ENCODE measurements at places on chromosomes 5 and 9.

GRCh38 chr5:149310947-149311658 is 34.2 kb upstream of the GRPEL2 start:
- DNase-seq: no peak

DNA sequence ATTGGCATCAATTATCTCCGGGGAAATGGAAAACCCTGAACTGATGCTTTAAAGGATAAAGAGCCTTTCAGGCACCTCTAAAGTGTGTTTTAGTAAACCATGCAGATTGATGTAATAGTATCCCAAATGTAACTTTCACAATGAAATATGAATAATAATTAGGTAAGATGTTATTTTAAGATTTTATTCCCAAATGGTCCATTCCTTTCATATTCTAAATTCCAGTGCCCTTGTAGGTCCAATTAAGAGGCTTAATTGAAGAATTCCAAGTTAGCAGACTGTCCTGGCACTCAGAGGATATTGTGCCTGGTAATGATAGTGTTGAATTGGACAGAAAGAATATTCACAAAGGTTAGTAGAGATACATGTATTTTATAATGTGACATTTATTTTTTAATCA is 352.5 kb upstream of the NUDT12 start:
- no peak for DNase-seq

DNA sequence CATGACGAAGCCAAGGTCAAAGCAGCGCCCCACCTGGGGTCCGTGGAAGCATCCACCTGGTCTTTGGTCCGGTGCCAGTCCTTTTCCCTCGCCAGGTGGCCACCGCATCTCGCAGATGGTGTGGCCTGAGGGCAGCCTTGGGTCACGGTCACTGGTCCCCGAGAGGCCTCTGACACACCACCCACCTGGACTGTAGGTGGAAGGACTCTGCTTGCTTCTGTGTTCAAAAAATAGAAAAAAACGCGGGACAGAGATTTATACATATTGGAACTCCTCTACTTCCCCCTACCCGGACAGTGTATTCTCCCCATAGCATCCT is 466 bp upstream of the TTC39B start:
- DNase-seq: no peak

DNA sequence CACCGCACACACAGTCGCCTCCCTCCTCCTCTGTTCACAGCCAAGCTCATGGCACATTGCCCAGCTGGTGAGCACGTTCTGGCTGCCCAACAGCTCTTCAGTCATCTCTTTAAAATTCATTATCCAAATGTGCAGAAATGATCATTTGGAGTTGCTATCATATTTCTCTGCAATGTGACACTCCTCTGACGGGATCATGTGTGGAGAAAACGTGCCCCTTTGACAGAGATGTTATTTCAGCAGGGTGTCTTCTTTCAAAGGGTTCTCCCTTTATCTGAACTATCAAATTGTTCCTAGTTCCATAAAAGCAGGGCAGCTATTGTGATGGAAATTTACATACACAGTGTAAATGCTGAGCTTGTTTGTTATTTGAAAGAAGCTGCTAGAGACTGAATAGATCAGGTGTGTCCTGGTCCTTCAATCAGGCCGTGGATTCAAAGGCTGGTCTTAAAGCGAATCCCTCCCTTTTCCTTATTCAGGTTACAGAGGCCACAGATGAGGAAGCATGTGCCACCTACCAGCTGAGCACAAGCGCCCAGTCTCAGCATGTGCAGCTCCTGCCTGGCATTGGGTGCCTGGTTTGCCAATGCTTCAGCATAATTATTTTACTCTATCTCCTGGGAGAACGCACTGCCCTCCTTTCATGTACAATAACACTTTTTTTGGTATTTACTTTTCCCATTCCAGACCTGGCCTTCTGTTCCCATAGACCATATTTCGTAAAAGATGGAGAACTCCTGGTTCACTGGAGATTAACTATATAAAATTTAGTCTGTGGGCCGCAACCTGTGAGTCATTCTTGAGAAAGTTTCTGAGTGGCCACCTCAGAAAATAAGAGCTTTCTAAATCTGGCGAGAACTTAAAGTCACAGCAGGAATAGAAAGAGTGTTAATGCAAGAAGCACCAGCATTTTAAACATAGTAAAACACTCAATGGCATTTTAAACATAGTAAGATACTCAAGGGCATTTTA is 433.7 kb downstream of the ENC1 start:
- peak; percentile 85 for DNase-seq

DNA sequence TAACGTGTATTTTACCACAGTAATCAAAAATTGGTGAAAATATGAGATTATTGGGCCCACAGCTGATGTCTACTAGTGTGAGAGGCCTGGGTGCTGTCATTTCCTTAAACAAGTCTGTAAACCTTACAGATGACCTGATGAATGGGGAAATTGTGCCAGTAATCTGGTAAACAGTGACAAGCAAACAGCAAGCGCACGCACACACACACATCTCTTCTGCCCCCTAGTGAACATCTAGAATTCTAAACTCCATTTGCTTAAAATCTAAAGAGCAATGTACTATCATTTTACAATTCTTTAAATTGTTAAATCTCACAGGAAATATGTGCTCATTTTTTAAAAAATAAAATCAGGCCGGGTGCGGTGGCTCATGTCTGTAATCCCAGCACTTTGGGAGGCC is 7.5 kb upstream of the RAPGEF1 start:
- no peak for DNase-seq

- DNase-seq: no peak
Observed at GRCh38 chr9:83625178-83625577, 2.2 kb downstream of the IDNK start.

DNA sequence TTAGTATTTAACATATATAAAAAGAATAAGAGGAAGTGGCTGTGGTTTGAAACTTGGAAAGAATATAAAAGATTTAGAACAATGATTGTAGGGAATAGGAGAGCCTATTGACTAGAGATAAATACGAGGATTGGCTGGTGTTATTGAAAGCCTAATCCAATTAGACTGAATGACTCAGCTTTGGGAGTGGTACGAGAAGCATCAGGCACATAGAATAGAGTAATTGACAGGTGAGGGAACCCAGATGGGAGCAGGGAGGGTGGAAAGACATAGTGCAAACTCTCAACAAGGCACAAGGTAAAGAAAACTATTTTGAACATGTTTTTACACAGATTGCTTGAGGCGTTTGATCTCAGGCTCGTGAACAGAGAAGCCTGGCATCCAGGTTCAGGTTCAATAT is 338.9 kb upstream of the KLF9 start:
- no peak for DNase-seq

DNA sequence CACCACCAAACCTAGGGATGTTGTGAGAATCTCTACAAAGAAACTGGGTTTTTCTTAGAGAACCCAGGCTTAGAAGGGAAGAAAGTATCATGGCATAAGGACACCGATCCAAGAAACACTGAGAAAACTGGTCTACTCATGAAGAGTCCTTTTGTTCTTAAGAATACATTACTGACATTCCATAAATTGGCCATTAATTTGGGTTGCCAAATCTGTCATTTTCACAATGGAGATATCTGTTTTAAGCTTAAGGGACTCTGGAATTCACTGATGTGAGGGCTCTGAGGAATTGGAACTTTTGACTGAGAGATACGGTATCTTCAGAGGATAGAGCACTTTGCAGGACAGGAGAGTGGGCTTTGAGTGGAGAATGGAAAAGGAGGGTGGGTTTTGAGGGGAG is 315.3 kb upstream of the ZNF608 start:
- no peak for DNase-seq

- DNase-seq: no peak
Observed at GRCh38 chr5:761854-762710, 22.4 kb downstream of the ZDHHC11B start.

- no peak for DNase-seq
Observed at GRCh38 chr9:70049672-70050271, 6.1 kb downstream of the MAMDC2 start.

DNA sequence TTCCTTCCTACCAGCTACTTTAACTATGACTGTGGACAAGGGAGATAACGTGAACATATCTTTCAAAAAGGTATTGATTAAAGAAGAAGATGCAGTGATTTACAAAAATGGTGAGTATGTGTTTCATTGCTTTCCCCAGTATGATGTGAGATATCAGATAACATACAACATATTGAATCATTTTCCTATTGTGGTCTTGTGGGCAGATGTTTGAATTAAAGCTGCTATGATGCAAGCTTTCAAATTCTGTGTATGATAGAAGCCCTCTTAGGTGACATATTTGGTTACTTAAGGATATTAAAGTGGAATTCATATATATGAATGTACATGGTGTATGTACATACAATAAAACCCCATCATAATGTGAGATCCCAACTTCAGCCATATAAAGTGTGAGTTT is 59.5 kb downstream of the TEK start:
- no peak for DNase-seq

DNA sequence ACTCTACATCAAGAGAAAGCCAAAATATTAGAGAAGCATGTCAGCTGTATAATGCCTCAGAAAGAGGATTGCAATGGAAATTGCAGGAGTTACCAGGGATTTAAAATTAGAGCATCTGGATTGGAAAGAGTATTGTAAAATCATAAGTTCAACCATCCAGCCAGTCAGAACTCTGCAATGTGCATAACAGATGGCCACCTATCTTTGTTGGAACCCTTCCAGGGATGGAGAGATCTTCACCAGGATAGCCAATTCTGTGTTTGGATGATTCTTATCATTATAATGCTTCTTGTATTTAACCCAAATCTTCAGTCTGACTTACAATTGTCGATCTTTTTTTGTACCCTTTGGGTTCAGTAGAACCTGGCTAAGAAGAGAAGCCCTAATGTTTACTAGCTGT is 164.4 kb downstream of the TLR4 start:
- DNase-seq: no peak

- no peak for DNase-seq
Observed at GRCh38 chr5:167731951-167732350, 559.5 kb upstream of the WWC1 start.

- DNase-seq: no peak
Observed at GRCh38 chr5:13859270-13860065, 85.0 kb downstream of the DNAH5 start.

GRCh38 chr9:673264-673965 is 168.1 kb upstream of the DMRT1 start:
- no peak for DNase-seq

GRCh38 chr5:180990882-180991242 is 2.2 kb downstream of the BTNL3 start:
- no peak for DNase-seq

- DNase-seq: peak; percentile 83
Observed at GRCh38 chr9:99184475-99185347, 37.0 kb downstream of the ALG2 start.

- no peak for DNase-seq
Observed at GRCh38 chr5:79856456-79857055, 134.5 kb downstream of the MTX3 start.

GRCh38 chr5:62260513-62260912 is 45.5 kb upstream of the KIF2A start:
- no peak for DNase-seq

DNA sequence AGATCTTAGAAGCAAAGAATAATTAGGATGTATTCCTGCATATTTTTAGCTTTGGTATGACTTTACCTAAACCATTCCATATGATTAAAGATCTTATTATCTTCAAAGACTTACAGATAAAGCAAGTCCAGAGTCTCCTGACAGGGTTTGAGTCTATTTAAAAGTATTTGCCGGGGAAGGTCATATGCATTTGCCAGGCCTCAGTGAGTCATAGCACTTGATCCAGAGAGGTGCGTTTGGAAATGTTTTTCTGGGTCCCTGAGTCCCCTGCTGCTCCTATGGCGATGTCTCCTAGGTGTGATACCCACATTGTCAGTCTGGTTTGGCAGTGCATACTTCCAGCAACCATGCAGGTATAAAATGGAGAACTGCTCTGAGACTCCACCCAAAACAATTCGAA is 217.0 kb downstream of the FBXL7 start:
- no peak for DNase-seq

DNA sequence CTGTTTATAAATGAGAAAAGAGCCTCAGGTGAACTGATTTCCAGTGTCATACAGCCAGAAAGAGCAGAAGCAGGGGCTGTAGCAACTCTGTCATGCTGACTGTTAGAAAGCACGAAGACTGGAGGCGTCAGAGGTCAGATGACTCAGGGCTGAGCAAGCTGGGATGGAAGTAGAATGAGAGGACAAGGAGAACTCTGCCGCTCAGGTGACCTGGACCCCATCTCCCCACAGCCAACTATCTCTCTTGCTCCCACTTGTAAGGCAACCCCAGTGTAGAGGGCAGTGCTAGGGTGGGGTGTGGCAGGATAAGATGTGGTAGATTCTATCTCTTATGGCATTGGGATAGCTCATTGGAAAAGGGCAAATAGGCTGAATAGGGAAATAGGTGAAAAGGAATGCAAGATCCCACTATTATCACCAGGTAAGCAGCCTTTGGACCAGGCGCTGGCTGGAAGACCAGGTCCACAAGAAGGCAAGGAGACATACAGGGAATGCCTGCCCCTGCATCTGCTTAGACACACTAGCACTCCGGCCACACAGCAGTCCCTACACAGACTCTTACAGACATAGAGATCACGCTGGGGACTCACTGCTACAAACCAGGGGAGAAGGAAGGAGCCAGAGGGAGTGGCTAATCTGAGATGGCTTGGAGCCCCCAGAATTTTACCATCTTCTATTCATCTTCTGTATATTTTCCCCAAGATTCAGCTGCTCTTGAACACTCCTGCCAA is 21.2 kb upstream of the LOX start:
- DNase-seq: no peak

DNA sequence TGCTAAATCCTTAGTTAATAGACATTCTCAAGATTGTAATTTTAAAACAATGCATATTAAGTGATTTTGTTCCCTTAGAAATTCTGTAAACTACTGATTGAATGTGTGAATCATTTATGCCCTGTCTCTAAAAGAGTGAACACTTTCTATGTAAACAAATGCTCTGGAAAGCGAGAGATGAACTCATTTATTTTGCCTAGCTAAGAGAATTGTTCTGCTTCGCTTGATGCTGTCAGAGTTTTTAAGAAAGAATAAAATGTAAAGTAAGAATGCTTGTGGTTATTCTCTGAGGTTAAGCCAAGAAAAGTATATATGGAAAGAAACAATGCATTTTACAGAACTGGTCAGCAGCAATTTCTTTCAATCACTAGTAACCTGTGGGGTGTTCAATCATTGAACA is 347.4 kb upstream of the NUDT12 start:
- DNase-seq: no peak

DNA sequence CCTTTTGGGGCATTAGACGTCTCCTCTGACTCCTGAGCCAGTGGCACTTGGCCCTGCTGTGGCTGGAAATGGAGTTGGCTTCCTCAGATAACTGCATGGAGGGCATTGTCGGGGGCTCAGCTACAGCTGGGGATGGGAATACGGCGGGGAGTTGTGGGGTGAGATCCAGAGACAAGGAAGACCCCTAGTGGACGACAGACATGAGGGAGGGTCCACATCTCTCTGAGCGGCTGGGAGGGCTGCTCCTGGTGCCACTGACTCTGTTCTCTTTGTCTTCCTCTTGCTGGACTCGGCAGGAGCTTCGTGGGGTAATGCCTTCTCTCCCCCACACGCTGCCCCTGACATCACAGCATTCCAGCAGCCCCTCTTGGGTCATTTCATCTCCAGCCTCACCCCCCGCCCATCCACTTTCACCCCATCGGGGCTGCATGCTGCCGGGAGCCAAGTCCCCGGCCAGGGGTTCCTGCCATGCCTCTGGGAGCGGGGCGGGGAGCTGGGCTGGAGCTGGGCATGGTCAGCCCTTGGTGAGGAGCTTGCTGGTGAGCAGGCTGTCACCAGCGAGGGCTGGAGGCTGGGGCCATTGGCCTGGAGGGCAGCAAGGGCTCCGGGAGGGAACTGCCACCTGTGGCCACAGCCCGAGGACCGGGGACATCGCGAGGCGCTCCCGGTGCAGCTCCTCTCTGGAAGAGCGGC is 172.3 kb downstream of the CACNA1B start:
- DNase-seq: no peak

GRCh38 chr5:122101636-122102285 is 23.7 kb upstream of the LOX start:
- no peak for DNase-seq

GRCh38 chr9:69458176-69458575 is 133.2 kb downstream of the ENTREP1 start:
- DNase-seq: no peak
